ENCODE measurements at places on chromosomes 6 and 20.

DNA sequence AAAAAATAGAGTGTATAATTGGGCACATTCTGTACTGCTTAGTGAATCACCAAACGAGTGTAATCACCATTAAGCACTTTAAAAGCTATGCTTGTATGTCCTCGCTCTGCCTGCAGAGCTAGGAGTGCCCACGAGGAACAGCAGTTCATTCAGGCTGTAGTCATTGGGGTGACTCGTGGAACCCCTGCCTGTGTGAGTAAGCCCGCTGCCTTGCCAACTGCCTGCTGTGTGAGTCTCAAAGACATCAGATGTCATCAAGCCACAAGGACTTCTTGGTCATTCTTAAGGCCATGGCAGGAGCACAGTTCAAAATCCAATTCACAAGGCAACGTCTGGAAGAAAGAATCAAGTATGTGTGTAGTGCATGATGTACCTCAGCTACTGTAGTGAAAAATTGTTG is 60.4 kb downstream of the FOXO3 start:
- DNase-seq: peak; percentile 47

DNA sequence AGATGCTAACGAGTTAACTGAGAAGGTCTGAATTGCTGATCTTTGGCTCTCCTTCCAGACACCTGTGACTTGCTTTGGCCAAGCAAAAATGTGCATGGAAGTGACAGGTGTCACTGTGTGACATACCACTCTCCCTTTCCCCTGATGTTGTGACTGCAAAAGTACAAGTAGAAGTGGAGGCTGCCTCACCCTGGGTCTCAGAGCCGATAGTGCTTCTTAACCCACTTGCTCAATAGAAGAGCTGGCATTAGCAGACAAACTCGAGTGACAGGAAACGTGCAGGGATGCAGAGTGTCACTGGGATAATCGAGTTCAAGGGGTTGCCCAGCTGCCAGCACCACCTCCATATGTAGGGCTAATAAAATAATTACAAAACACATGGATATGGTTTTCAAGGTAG is 16.4 kb upstream of the SPO11 start:
- DNase-seq: no peak

- peak; percentile 53 for DNase-seq
Observed at GRCh38 chr20:36572701-36573102, 695 bp upstream of the TGIF2 start.

GRCh38 chr6:311679-312220 is 19.5 kb downstream of the DUSP22 start:
- DNase-seq: no peak

GRCh38 chr6:30757261-30757904 is 13.0 kb upstream of the IER3 start:
- DNase-seq: no peak

GRCh38 chr6:84508334-84508733 is 256.1 kb downstream of the TBX18 start:
- DNase-seq: no peak

DNA sequence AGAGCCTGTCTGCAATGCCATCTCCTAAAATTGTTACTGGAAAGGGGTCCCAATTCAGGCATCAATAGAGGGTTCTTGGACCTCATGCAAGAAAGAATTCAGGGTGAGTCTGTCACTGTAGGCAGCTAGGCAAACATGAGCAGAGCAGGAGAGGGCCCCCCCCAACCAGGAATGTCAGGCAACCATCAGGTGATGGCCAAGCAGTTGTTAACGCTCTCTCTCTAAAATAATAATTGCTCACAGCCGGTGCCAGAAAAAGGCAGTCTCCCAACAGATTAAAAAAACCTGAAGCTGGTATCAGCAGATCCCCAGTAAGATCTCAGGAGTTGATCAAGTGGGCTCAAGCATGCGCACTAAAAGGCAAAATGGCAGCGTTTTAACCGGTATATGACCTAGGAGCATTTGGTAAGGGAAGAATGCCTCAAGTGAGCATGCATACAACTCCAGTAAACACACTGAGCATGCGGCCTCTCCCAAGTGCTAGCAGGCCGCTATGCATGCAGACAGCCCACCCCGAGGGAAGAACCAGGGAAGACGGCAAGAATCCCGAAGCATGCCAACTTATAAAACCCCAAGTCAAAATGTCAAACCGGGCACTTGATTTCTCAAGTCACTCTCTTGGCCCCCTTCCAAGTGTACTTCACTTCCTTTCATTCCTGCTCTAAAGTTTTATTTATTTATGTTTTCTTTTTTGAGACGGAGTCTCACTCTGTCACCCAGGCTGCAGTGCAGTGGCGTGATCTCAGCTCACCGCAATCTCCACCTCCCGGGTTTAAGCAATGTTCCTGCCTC is 44.0 kb upstream of the RNGTT start:
- no peak for DNase-seq

- no peak for DNase-seq
Observed at GRCh38 chr6:41343641-41344187, 8.3 kb downstream of the NCR2 start.

DNA sequence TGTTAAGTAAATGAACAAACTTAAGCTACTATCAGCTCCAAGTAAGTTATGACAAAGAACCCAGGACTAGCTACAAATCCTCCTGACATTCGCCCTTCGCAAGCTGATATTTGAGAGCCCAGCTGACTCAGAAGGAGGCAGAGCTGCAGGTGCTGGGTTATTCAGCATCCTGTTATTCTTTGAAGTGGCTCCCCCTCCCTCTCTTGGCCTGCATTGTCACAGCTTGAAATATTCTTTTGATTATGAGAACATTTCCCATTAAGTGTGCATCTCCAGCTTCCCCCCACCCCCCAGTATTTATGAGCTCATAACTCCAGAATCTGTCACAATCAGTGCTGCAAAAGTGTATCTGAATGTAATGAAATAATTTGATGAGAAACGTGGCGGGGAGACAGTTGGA is 78.8 kb upstream of the RALY start:
- no peak for DNase-seq

GRCh38 chr6:99980741-99981140 is 13.3 kb downstream of the MCHR2 start:
- no peak for DNase-seq

GRCh38 chr6:81969814-81970213 is 217.3 kb upstream of the TENT5A start:
- DNase-seq: no peak
